ENCODE measurements at places on chromosomes 2 and 18. TPM values are rescaled to one million over a fixed set of nuclear protein-coding genes. Genes with fewer than 3 reads are reported as not detected.

Gene UGT1A8
- not detected for total RNA-seq

Gene SIX3
- total RNA-seq: not detected

Gene EGR4
- total RNA-seq: not detected

Gene TEKT4
- not detected for total RNA-seq

Gene POTEJ
- not detected for total RNA-seq

Gene CSRNP3
- total RNA-seq: 3.9 TPM

Gene ALPP
- not detected for total RNA-seq
